ENCODE measurements at places on chromosomes 6 and 20.
A peak's percentile ranks its signal among the peaks of the same experiment; 100 is the strongest.

DNA sequence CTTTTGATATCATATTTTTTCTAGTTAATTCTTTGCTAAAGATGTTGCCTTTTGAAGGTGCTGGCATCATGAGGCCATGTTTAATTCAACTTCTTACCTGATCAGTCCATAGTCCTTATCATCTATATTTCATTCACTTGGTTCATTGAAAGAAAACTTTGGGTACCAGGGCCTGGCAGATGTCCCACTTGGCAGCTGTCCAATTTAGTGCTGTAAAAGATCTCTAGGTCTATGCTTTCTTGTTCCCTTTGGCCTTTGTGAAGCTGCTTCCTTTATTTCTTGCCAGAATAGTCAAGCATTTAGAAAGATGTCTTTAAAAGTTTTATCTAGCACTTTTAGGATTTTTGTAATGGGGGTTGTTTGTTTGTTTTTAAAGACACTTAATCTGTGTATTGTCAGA lies 61.7 kb upstream of the EYA4 start:
- DNase-seq, result no peak

- DNase-seq, result no peak
Observed at GRCh38 chr6:90922325-90922724, 335.5 kb upstream of the MAP3K7 start.

DNA sequence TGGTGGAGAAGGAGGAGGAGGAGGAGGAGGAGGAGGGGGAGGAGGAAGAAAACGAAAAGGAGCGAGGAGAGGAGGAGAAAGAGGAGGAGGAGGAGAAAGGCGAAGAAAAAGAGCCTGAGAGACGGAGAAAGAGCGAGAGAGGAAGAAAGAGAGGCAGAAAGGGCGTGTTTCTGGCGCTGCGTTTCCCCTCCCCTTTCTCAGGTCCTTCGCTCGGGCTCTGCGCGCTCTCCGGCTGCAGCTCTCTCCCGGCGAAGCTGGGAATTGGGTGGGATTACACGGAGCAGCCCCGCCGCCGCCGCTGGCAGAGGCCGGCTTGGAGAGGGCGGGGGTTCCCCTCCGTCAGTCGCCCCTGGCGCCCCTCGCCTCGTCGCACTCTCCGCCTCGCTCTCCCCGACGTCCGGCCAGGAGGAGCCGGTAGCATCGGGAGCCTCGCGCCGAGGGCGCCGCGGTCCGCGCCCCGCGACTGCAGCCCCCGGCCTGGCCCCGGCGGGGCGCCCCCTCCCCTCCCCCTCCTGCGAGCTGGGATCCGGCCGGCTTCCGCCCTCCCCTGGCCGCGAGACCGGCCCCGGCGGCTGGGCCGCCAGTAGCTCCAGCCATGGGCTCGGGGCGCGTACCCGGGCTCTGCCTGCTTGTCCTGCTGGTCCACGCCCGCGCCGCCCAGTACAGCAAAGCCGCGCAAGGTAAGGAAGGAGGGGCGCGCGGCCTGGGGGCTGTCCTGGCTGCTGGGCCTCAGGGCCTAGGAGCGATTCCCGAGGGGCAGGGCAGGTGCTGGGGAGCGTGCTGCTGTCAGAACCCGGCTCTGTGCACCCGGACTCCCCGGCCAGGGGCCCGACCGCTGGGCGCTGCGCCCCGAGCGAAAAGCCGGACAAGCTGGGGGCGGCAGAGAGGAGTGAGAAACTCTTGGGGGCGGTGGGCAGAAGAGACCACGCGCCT lies at the start of gene SCUBE3:
Gene SCUBE3 (plus strand): TSS at position 133 of the 933 bp plus-strand sequence. CDS start 463 bp downstream, at position 596.
- DNase-seq, result peak; percentile 47

GRCh38 chr6:52946306-52946705 lies 36.8 kb upstream of the GSTA3 start:
- no peak for DNase-seq

GRCh38 chr20:45111799-45112471 lies 3.0 kb downstream of the WFDC5 start:
- peak; percentile 47 for DNase-seq

DNA sequence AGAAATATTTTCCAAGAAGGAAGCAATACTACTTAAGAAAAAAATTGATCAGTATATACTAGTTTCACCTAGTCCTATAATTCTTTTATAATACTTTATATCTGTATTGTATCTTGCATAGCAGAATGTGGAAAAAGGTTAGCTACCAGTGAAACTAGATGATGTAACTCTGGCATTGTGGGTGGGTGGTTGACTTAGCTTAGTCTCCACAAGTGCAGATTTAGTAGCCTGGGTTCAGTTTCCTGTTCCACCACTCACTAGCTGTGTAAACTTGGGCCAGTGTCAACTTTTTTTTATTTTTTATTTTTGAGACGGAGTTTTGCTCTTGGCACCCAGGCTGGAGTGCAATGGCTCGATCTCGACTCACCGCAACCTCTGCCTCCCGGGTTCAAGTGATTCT lies 2.0 kb downstream of the MUC21 start:
- no peak for DNase-seq

GRCh38 chr6:100347901-100348550 lies 116.7 kb downstream of the SIM1 start:
- no peak for DNase-seq

DNA sequence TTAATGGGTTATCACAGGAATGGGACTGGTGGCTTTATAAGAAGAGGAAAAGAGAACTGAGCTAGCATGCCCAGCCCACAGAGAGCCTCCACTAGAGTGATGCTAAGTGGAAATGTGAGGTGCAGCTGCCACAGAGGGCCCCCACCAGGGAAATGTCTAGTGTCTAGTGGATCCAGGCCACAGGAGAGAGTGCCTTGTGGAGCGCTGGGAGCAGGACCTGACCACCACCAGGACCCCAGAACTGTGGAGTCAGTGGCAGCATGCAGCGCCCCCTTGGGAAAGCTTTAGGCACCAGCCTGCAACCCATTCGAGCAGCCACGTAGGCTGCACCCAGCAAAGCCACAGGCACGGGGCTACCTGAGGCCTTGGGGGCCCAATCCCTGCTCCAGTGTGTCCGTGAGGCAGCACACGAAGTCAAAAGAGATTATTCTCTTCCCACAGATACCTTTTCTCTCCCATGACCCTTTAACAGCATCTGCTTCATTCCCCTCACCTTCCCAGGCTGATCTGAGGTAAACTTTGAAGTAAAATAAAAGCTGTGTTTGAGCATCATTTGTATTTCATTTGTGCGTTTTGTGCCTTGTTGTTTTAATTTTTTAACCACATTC lies 4.4 kb downstream of the HLA-E start:
- peak; percentile 60 for DNase-seq

DNA sequence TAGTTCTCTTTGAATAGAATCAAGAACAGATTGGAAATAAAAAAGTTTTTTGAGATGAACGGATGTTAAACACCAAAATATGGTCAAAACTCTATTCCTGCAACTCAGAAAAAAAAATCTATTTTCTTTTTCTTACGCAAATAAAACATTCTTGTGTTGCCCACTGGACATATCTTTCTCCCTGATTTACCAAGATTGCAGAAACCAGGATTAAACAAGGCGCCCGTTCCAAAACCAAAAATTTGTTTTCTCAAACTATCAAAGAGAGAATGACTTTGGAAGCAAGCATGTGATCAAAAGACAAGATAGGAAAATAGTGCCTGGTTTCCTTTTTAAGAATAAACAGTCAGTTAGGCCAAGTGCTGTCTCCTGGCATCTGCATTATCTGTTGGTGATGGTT lies 273.1 kb downstream of the CLIC5 start:
- no peak for DNase-seq

DNA sequence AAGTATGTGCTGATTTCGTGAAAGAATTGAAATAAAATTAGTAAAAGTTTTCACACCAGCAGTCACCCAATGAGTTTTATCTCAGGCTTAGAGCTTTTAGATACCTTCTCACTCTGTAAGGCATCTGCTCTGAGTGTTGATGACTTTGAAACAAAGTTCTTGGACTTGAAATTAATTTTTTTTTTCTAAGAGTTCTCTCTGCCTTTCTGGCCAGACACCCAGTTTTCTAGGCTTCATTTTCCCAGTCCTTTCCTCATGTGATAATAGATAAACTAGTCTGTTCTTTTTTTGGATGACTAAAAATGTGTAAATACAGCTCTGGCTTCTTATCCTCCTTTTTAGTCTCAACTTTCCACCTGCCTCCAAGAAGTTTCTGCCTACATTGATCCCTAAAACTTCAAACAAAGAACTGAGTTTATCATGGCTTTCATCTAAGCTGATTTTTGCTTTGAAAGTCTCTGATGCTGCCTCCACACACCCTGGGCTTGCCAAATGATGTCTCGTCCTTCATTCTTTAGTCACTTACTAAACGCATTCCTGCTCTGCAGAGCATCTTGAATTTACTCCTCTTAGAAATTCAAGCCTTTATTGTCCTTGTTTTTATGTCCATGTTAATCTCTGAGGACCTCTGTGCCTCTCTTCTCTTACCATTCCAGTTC lies 32.7 kb downstream of the SLX4IP start:
- no peak for DNase-seq

DNA sequence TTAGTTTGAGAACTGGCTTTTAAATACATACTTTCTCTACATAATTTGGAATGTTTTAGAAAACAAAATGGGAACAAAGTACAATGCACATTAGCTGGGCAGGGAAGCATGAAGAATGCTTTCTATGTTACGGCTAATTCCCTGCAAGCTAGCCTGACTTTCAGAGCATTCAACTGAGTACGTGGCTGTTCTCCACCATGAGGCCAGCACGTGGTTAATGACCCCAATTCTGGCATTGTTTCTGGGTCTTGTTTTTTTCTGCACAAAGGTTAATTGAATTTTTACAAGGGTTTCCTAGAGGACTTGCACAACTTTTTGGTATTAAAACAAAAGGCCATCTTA lies 208.6 kb upstream of the AGPAT4 start:
- no peak for DNase-seq

DNA sequence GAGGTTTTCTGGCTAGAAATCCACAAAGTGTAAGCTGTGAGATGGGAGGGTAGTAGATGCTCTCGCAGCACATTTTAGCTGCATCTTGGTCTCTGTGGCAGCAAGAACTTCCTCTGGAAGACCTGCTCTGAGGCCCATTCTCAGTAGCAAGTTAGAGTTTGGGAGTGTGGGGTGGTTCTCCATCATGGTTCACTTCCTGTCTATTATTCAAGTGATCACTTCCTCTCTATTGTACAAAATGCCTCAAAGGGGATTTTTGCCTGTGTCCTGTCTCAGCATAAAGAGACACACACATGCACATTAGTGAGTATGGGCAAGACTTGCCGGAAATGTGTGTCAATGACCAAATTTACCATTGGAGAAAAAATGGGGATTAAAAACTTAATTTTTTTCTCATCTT lies 42.5 kb downstream of the LYRM2 start:
- peak; percentile 77 for DNase-seq

- no peak for DNase-seq
Observed at GRCh38 chr20:53878262-53879047, 191.9 kb downstream of the BCAS1 start.

GRCh38 chr20:33693741-33694638 lies 7.8 kb upstream of the E2F1 start:
- DNase-seq, result no peak

DNA sequence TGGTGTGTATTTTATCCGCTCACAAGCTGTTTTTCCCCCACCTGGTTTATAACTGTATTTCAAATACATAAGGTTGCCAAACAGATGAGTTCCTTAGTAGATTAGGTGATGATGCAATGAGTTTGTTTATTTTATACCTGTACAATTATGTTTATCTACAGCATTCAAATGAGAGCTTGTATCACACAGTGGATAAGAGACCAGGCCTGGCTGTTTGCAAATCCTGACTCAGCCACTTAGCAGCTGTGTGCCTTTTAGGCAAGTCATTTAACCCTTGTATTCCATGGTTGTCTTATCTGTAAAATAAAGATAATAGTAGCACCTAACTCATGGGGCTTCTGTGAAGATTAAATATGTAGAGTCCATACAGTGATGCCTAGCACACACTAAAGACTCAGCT lies 143.7 kb downstream of the MOXD1 start:
- DNase-seq, result no peak

DNA sequence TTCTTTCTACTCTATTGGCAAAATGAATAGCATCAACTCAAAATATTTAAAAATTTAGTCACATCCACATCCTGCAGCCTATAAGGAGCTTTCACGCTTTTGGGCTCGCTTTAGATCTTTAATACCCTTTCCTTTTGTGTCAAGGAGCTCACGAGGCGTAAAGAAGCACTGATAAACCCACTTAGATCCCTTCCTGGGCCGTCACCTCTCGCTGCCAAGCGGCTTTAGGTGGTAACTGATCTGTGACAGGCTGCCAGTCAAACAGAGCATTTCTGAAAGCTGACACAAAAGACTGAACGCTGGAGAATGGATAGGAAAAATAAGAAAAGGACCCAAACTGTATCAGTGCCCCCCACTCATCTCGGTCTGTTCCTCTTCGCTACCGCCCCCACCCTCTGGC lies 385.7 kb upstream of the MMS22L start:
- peak; percentile 22 for DNase-seq

GRCh38 chr6:81253821-81254220 lies 498.7 kb downstream of the TENT5A start:
- no peak for DNase-seq

GRCh38 chr6:143061597-143062385 lies 1.1 kb downstream of the AIG1 start:
- peak; percentile 6 for DNase-seq

DNA sequence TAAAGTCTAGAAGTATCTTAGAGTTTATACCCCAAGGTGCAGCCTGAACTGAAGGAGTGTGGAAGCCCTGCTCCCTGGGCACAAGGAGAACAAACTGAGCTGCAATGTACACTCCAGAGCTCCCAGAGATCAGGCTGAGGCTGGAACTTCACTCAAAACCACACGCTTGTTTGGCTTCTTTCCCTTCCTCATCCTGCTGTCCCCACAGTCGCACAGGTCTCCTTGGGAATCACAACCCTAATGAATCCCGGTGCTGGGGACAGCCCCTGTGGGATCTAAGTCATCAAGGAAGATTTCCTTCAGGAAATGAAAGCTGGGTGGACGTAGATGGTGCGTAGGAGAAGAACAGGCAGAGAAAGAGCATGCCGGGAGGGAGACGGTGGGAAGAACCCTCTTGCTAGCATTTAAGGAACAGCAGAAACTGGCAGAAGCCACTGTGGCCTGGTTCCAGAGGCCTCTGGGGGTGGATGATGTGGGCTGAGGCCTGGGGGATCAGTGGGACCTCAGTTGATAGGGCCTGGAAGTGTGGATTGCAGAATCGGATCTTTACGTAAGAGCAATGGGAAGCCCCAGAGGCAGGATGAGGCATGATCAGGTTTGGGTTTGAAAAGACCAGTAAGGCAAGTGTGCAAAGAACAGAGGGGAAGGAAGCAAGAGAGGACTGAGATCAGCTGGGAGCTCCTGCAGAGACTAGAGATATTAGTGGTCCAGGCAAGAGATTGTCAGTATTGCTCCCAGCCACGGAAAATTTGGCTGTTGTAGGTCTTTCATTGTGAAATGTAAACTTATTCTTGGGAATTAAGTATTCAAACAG lies 21.4 kb downstream of the CYP24A1 start:
- DNase-seq, result no peak

GRCh38 chr6:79544299-79544927 lies 7.2 kb upstream of the LCA5 start:
- DNase-seq, result no peak

GRCh38 chr6:141728330-141728729 lies 404.4 kb upstream of the GJE1 start:
- DNase-seq, result no peak

Data from B cell (primary cell).